Left lung (tissue), 14 donors: ENCODE measurements at places on chromosomes 13 and 19. TPM values are rescaled to one million over a fixed set of nuclear protein-coding genes. Genes with fewer than 3 reads are reported as not detected.

The KCNJ14 gene
- 1.1 TPM for polyA plus RNA-seq

The SERPINE3 gene
- polyA plus RNA-seq: 0.52 TPM

The SHANK1 gene
- polyA plus RNA-seq: 7.3 TPM

The CCDC194 gene
- polyA plus RNA-seq: not detected

The LACC1 gene
- 4.4 TPM for polyA plus RNA-seq

The ZNF470 gene
- 8.8 TPM for polyA plus RNA-seq

The CACNG6 gene
- 0.36 TPM for polyA plus RNA-seq

The MCEMP1 gene
- 0.32 TPM for polyA plus RNA-seq

The ZNF615 gene
- 21.1 TPM for polyA plus RNA-seq

DNA sequence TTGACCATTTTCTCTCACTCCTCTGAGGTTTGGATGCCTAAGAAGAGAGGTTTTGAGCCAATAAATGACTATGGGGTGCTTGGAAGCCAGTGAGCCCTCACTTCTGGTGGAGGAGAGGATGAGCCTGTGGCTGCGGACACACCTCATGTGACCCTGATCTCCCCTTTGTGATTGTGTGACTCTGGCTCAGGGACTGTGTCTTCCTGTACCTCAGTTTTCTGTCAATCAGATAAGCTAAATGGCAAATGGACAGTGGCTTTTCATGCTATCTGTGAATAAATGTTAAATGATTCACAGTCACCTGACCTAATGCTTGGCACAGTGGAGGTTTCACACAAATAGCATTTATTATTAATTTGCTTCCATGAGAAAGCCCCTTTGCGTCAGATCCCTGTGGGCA lies 2.7 kb downstream of the PSG8 start:
- DNase-seq: no peak

DNA sequence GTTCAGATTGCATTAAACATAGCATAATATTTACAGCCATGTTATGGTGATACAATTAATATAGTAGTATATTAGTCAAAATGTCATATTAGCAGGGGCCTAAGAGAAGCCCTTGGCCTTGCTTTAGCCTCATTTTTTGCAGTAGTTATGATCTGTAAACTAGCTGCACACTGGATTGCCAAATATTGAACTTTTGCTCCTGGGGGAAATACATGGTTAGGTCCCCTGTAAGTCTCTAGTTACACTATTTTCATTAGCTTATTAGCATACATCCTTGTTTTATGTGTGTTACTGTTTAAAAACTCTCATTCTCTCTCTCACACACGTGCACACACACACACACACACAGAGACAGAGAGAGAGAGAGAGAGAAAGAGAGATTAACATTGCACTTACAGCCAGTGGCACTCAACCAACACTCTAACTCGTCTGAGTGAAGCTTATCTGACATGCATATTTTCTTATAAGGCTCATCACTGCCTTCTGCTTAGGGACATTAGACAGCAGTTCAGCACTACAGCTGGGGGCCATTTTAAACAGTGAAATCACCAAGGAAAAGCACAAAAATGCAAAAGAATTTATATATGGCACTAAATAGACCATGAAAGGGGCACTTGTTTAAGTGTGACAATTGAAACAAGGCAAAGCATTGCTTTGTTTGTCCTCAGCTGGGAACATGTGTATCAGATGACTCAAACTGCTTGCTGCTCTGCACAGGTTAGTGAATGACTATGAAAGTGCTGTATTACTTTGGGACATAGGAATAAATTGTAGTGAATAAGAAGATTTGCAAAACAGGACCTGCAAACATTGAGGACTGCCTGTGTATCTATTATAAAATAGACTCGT lies 278.7 kb downstream of the GPC6 start:
- no peak for DNase-seq

- no peak for DNase-seq
These were observed 3.6 kb downstream of the JOSD2 start for GRCh38 chr19:50507376-50507775.

DNA sequence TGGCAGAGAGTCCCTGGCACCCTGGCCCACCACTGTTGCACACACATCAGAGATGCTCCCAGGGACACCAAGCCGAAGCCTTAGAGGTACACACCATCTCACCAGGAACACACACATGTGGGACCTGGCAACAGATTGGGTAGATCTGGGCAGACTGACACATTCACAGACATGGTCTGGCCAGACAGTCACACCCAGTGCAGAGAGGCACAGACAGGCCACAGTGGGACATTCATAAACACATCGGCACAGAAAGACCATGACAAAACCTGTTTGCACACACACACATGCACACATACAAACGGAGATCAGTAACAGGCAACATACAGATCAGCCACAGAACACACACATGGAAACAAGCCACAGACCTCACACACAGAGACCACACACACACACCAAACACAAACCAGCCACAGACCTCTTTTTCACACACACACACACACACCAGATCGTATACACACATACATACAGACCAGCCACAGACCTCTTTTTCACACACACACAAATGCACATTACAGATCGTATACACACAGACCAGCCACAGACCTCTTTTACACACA lies 6.3 kb upstream of the JUNB start:
- DNase-seq: no peak

DNA sequence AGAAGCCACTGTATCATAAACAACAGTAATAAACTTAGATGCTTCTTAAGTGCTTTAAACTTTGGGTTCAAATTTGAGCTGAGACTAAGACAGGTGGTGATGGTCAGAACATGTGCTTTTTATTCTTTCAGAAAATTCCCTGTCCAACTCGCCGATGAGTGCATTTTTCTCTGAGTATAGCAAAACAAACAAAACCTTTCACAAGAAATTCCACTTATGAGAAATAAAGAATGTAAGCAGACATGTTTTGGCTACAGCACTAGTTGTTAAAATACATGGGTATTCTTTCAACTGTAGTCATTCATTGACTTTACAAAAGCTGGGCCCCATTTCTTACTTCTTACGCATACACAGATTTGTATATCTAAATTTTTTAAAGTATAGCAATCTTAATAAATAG lies 125.6 kb downstream of the SPRY2 start:
- DNase-seq: no peak

GRCh38 chr13:91346850-91347201 lies 661 bp upstream of the MIR17HG start:
- no peak for DNase-seq

GRCh38 chr13:38519229-38519911 lies 167.5 kb upstream of the FREM2 start:
- DNase-seq: no peak

- no peak for DNase-seq
These were observed 188.9 kb downstream of the KCTD12 start for GRCh38 chr13:76697288-76697687.

DNA sequence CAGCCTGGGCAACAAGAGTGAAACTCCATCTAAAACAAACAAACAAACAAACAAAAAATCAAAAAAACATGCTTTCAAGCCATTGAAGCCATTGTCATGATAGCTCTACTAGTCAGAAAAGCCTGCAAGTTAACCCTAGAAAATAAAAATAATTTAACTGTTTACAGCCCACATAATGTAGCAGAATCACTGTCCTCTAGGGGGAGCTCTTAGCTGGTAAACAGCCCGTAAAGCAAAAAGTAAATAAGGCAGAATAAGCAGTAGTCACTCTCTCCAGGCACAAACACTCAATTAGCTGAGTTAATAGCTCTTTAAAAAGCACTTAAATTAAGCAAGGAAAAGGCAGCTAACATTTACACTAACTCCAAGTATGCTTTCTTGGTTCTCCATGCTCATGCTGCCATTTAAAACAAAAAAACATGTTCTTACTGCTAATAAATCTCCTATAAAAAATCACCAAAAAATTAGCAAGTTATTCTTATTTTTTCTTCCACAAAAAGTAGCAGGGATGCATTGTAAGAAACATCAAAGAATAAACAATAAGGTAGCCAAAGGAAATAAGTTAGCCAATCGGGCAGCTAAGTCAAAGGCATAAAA lies 11.3 kb downstream of the LILRB4 start:
- DNase-seq: no peak

DNA sequence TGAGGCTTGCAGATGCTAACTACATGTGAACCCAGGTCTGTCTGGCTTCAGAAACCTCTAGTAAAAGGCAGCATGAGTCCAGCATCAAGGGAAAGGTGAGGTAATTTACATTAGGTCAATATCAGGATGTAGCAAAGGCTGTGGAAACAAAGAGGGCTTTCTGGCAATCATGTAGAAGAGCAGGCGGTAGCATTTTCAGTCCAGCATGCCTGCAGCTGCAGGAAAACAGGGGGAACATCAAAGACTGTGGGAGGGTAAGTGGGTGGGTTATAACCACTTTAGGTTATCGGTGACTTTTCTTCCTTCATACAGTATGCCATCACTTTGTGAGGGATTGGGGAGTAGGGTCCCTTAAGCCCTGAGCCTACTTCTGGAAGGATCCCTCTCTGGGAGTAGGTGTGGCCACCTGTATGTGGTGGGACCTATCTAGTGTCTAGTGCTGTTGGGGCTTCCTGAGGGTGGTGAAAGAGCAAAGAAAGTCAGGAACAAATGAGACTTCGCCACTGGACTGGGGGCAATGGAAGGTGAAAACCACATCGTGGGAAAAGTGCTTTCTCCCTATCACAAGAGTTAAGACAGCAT lies 10.8 kb downstream of the SUGP2 start:
- DNase-seq: no peak

DNA sequence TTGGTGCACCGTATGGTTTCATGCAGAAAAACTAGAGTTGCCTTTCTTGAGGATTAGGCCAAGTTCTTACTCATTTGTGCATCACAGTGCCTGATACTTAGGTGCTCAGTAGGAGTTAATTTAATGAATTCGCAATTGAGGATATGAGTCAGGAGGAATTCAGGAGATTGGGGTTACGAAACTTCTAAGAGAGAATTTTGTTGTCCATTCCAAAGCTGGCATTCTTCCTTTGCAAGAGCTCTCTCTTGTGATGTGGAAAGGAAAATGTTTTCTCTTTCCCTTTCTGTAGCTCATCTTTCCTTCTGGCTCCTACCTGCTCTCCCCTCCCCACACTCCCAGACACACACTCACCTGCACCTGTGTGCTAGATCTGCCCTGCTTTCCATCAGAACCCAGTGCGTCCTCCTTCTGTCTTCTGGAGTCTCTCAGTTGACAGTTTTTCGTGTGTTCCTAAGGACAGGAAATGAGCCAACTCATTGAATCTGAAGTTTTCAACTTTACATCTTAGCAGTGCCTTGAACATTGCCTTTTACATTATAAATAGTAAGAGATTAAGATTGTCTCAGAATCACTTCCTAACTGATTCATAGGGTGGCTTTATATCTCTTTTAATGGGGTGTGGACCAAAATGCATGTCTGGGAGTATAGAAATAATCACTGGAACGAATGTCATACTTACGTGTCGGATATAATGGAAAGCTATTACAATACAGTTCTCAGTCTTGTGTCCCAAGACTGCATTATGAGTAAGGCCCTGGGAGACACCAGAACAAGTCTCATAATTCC lies 19.7 kb upstream of the ERCC5 start:
- no peak for DNase-seq

DNA sequence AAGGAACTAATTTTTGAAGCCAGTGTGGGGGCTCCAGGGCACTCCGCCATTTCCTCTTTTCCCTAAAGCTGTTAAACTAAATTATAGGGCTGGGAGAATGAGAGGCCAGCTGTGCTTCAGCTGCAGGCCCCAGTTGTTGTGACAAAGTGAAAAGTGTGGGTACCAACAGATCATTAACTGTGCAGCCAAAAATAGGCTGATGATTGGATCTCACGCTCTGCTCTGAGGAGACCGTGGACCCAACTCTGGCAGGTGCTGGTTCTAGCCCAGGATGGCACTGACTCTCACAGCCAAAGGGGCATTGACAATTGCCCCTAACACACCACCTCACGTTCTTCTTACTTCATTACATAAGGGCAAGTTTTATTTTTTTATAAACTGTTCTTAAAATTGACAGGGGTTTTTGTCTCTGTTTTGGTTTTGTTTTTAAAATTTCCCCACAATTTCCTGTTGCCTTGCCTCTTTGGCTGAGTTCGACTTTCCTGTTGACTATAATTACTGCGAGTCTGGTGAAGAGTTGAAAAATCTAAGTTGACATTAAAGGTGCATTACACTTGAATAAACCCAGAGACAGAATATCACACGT lies 391.0 kb downstream of the FGF9 start:
- peak; percentile 58 for DNase-seq

DNA sequence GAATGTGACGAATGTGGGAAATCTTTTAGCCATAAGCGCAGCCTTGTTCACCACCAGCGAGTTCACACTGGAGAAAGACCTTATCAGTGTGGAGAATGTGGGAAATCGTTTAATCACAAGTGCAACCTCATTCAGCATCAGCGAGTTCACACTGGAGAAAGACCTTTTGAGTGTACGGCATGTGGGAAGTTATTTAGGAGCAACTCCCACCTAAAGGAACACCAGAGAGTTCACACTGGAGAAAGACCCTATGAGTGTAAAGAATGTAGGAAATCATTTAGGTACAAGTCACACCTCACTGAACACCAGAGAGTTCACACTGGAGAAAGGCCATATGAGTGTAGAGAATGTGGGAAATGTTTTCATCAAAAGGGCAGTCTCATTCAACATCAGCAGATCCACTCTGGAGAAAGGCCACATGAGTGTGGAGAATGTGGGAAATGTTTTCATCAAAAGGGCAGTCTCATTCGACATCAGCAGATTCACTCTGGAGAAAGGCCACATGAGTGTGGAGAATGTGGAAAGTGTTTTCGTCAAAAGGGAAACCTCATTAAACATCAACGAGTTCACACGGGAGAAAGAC lies 7.6 kb downstream of the ZNF776 start:
- no peak for DNase-seq
